ENCODE measurements at places on chromosomes 5 and 9.
A peak's percentile ranks its signal among the peaks of the same experiment; 100 is the strongest.

- DNase-seq, result peak; percentile 22
These were observed 193.8 kb downstream of the SMARCA2 start for GRCh38 chr9:2208991-2209390.

DNA sequence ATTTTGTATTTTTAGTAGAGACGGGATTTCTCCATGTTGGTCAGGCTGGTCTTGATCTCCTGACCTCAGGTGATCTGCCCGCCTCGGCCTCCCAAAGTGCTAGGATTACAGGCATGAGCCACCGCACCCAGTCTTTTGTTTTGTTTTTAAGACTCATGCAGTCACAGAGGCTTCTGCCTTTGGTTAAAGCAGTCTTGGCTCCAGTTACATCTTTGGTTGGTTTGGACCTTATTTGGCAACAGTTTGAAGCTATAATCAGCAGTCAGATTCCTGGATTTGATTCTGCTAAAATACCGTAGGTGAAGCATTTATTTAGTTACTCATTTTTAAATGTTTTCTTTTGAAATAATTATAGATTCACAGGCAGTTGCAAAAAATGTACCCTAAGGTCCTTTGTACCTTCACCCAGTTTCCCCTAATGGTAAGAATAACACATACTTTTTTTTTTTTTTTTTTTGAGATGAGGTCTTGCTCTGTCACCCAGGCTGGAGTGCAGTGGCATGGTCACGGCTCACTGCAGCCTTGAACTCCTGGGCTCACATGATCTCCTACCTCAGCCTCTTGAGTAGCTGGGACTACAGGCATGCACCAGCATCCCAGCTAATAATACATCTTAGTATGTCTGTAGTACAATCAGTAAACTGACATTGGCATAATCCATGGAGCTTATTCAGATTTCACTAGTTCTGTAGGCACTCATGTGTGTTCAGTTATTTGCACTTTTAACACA, 15.7 kb downstream of the USP20 start:
- DNase-seq, result no peak

GRCh38 chr9:31314241-31314640, 1070.2 kb upstream of the ACO1 start:
- no peak for DNase-seq

DNA sequence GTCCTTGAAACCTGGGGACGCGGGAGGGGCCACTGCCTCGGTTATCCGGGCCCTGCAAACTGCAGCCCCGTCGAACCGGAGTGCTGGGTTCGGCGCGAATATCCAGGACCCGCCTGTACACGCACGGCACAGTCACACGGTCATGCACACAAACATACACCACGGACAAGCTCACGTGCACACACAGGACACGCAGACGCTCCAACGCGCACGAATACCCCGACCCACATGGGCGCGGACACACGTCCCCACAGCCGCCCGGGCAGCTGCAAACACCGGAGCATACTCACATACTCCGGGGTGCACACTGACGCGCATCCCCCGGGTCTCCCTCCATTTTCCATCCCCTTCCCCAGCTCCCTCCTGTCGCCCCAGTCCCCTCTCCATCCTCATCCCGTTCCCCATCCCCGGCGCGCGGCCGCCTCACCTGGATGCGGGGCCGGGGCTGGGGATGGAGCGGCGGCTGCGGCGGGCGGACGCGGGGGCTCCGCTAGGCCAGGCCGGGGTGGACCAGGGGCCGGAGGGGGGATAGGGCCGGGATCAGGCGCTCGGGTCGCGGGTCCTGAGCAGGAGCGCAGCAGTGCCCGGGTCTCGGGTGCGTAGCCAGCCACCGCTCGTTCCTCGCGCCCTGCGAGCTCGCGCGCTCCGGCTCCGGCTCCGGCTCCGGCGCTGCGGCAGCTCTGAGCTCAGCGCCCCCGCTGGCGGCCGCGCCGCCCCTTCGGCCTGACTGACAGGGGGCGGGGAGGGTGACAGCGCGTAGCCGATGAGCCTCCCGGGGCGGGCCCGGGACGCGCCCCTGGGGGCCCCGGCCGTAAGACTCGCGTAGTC, at the start of the genes EIF4E1B and SNCB:
EIF4E1B (plus strand) TSS at position 823 of the 828 bp plus-strand sequence. CDS start 12,113 bp downstream, outside the sequence.
SNCB (minus strand) TSS at position 682 of the 828 bp plus-strand sequence. CDS start 880 bp downstream, outside the sequence.
- DNase-seq, result peak; percentile 91

DNA sequence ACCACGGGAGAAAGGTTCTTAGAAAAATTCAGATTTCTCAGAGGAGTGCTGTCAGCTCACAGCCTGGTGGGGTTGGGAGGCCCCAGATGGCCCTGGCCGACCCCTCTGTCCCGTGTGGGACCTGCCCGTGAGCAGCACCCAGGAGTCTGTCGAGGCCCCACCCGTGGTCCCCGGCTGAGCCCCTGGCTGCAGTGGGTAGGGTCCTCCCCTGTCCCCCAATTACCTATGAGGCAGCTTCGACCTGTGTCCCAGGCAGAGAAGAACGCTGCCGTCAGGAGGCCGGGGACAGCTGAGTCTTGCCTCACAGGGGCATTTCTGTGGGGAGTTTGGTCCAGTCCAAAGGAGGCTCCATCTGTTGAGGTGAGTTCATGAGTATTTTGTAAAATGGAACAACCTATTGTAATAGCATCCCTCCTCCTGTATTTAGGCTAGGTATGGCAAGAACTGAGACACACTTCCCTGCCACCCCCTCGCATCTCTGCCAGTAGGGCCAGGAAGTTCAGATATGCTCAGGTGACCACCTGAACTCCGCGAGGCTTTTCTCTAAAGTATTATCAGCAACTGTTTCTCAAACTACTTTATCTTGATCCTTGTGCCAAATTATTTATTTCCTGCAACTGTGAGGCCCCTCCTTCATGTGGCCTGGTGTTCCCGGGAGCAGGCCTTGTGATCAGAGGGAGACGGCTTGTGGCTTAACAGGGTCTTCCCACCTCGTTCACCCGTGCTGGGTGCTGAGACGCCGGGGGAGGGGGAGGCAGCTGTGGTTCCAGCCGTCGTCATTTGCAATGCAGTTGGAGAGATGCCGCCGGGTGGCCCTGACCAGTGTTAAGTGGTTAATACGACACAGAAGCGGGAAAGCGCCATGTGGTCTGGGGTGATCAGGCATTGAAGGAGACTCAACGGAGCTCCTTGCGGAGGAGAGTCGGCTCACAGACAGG, 1.7 kb downstream of the AHRR start:
- no peak for DNase-seq

DNA sequence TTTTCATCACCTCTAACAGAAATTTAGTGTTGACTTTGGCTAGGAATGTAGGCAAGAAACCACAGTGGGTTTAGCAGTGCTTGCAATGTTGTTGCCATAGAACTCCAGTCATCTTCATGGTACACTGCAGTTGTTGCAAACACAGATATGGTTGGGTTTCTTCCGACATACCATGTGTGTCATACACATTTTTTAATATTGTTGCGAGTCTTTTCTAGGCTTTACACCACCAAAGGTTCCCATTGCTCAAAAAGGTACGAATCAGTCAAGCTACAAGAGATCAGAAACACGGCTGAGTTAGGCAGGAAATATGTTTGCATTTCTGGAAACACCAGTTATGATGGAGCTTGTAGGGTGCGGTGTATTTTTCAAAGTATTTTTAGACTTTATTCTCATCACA, 172.4 kb downstream of the SYK start:
- no peak for DNase-seq

DNA sequence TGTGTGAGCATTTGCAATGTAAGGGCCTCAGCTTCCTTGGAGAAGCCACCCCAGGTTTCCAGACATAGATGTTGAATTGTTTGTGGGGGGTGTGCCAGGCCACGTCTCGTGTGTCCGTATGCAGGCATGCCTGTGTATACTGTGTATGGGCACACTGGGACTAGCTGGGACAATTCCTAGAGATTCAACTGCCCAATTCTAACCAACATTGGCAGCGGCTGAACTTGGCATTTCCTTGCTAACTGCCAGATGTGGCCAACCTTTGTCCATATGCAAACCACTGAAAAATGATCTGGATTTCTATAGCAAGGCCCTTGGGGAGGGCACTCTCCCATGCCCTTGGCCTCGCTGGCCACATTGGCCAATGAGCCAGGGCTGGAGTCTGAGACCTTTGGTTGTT, 50.3 kb downstream of the SAR1B start:
- no peak for DNase-seq

- no peak for DNase-seq
These were observed 294.9 kb downstream of the NR3C1 start for GRCh38 chr5:143108498-143109128.

DNA sequence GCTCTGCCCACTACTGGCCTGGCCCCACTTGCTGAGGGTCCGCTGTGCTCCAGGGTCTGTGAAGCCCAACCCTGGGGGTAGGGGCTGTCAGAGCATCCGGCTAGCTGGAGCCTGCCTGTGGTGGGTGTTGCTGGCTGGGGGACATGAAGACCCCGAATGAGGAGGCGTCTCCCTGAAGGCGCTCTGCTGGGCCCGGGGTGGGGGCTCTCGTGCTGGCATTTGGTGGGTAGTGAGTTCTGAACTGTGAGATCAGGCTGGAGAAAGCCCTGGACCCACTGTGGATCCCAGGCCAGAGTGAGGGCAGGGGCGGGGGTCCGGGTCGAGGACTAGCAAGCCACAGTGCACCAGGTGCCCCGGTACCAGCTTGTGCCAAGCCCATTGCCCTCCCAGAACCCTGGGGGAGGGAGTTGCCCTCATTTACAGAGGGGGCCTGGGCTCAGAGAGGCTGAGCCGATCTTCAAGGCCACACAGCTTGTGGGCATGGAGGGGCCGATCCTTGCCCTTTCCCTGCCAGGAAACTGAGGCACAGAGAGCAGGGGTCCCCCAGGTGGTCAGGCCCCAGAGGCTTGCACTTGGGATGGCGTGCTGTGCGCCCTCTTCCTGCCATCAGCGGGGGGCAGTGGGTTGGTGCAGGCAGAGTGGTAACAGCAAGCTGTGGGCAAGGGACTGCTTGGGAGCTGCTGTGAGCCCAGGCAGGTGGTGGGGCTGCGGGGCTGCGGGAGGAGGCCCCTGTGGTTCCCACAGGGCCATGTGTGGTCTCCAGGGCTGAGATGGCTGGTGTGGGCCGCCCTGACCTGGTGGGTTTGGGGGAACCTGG, 15.9 kb downstream of the RXRA start:
- no peak for DNase-seq

GRCh38 chr5:128274441-128274840, 190.9 kb downstream of the SLC12A2 start:
- DNase-seq, result no peak

DNA sequence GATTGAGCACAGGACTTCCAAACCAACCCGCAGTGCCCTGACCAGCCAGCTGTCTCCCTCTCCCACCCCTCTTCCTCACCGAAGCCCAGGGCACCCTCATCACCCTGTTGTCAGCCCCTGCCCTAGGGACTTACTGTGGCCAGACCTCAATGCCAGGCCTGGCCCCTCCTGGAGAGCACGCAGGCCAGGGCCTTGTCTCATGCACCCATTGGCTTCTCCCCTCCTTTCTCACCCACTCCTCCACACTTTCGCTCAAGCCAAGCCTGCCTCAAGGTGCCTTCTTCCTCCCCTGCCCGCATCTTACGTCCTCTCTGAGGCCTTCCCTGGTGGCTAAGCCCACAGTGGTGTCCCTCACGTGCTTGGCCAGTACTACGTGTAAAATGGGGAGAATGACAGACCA, 33.3 kb upstream of the N4BP3 start:
- DNase-seq, result no peak

DNA sequence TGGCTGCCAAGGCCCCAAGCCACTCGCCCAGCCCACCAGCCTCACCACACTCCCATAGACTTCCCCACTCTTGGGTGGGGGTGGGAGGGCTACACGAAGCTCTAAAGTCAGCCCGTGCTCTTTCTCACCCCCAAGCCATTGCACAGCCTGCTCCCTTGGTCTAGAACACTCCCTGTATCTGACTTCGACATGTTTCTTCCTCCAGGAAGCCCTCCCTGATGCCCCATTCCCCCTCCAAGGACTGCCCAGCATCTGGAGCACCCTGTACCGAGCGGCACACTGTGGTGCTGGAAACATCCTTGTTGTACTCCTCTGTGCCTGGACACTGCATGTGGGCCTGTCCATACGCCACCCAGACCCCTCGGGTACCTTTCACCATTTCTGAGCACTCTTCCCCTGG, 49.4 kb upstream of the KCNMB1 start:
- DNase-seq, result no peak

DNA sequence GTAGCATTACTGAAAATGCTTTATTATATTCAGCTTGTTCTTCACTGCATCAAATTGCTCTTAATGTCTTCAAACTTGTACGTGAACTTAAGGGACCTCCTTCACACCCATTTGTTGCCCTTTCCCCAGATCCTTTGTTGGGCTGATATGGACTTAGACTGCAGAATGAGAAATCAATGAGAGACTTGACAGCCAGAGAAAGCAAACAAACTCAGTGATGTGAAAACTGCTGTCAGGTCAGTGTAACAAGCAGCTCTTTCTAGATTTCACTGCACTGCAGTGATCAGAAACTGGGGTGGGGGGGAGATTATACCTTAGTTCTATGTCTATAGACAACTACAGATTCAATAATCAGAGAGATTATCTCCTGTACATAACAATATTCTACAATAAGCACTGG, 491.0 kb upstream of the DAP start:
- no peak for DNase-seq

- DNase-seq, result no peak
These were observed 85.9 kb downstream of the SLC12A2 start for GRCh38 chr5:128169401-128170017.

DNA sequence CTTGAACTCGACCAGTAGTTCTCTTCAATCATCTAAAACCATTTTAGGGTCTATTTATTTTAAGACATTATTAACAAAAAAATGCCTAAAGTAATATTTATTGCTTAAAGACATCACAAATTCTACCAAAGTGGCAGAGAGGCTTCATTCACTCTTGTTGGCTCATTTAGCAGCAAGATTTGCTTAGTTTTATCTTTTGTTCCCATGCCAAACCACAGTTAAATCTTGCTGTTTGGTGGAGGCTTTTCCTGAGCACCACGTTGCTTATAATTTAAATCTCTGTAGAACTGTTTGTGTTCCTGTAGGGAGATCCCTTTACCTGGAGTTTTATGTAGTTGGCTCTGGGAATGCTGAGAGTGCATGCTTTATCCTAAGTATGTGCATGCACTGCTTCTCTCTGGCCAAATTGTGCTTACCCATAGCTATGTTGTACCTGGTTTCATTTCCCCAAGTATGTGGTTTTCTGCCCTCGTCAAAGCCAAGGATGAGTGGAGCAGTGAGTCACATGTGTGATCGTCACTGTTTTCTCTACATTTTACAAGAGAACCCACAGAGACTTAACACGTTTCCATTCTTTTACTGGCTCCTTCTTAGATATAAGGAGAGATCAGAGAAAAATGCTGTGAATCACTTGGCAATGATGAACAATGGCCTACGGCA, 42.1 kb upstream of the MAST4 start:
- DNase-seq, result no peak

DNA sequence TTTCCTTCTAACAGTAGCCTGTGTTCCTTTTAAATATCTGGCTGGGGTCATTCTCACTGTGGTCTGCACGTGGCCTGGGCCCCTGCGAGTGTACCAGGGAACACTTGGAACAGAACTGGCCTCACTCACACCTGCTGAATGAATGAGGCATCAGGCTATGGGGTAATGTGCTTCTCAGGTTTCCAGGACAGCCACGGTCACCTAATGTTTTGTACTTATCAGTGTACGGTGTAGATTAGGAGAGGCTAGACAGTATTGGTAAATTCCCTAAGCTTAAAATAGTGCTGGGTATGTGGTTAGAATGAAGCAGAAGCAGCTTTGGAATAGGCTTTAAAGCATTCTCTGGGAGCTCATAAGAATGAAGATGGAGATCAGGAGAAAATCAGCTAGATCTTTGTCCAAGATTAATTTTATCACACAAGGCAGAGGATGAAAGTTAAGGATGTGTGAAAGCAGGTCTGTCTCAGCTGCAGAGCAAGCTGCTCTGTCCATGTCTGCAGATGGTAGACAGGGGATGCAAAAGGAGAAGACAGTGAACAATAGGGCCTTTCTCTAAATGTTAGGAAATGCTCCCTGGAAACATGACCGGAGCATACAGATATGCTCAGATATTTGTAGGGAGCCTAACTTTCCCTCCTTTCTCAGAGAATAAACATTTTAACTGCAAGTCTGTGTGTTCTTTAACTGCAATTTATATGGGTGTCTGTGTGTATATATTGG, 267.5 kb downstream of the NR3C1 start:
- DNase-seq, result no peak
